ENCODE measurements at places on chromosomes 7 and 10. TPM values are rescaled to one million over a fixed set of nuclear protein-coding genes. Genes with fewer than 3 reads are reported as not detected.
A peak's percentile ranks its signal among the peaks of the same experiment; 100 is the strongest.

- H3K27me3 ChIP-seq: no peaks in the 10 kb centered on the region
- peak overlapping the region; percentile 12 for H3K27ac ChIP-seq
- H3K36me3 ChIP-seq: no peaks in the 10 kb centered on the region
- H3K4me1 ChIP-seq: no peaks in the 10 kb centered on the region
- no peak for DNase-seq
- H3K4me3 ChIP-seq: no peak overlapping the region
These were observed 90.3 kb downstream of the CPEB3 start for GRCh38 chr10:92200564-92200963.

DNA sequence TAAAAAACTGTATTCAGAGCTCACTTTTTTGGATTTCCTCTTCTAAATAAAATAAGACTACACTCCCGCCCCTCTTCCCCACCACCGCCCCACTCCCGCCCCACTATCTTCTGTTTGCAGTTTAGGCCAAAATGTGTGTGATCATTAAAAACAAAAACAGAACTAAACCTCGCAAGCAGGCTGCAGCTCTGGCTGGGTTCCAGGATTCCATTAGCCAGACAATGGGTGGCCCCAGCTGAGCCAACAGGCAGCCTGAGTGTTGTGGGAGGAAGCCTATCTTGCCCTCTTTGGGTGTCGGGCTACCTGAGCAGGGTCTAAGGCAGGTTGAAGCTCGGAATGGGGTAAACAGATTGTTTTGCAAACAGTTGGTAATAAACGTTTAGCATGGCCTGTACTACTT lies 41.7 kb downstream of the ARL4A start:
- no peak overlapping the region for H3K4me3 ChIP-seq
- peaks cover 5% of the 10 kb centered on the region for H3K4me1 ChIP-seq
- H3K36me3 ChIP-seq: no peaks in the 10 kb centered on the region
- peak; percentile 66 for DNase-seq
- no peaks in the 10 kb centered on the region for H3K27me3 ChIP-seq

STMP1 gene
- polyA plus RNA-seq: 26.0 TPM

CYP3A4 gene
- not detected for polyA plus RNA-seq

- no peaks in the 10 kb centered on the region for H3K27me3 ChIP-seq
- peaks cover 31% of the 10 kb centered on the region for H3K4me1 ChIP-seq
- no peak overlapping the region for H3K27ac ChIP-seq
- H3K4me3 ChIP-seq: no peak overlapping the region
- H3K36me3 ChIP-seq: no peaks in the 10 kb centered on the region
- no peak for DNase-seq
These were observed 66.4 kb downstream of the HK1 start for GRCh38 chr10:69344591-69345252.

Data from SK-N-SH (cell line).